ENCODE measurements at places on chromosomes 12 and 14.

GRCh38 chr12:70101064-70101463, 142.2 kb upstream of the CNOT2 start:
- DNase-seq, result no peak

GRCh38 chr12:57891542-57892228, 45.2 kb upstream of the CTDSP2 start:
- no peak for DNase-seq

- DNase-seq, result no peak
Measured at GRCh38 chr12:30126944-30127343, 343.2 kb upstream of the TMTC1 start.

GRCh38 chr12:85765453-85765869, 70.7 kb downstream of the RASSF9 start:
- no peak for DNase-seq

- no peak for DNase-seq
Measured at GRCh38 chr12:23488130-23488529, 461.3 kb downstream of the SOX5 start.

DNA sequence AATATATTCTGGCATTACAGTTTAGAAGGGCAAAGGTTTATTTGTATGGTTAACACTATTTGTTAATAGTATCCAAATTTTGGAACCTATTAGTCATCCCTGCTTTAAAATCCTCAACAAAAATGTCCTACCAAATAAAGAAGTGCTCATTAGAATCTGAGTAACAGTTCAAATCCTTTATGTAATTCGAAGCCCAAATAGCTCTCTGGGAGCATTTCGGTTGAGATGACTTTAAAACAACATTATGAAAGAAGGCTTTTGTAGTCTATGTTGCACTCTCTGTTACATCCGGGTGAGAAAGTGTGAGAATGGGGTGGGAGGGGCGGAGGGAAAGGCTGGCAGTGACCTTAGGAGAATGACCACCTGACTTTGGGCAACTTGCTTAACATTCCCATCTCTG, 59.7 kb downstream of the SLC38A1 start:
- DNase-seq, result no peak

- DNase-seq, result no peak
Measured at GRCh38 chr12:12534975-12535374, 27.7 kb downstream of the DUSP16 start.

DNA sequence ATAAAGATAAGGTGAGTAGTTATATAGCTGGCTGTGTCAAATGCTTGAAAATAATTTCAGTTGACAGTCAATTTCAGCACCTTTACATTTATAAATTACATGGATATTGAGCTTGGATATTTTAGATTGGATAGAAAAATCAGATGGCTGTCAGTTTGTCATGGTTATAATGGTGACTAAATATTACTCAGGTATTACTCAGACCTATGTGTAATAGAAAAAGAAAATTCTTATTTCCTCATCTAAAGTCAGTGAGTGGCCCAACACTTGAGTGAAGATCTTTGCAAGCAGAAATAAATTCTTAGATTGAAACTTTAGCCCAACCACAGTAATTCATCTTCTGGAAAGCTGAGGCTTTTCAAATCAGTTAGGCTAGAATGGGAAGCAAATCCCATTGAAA, 354.4 kb downstream of the NAV3 start:
- no peak for DNase-seq
